ENCODE measurements at places on chromosomes 3 and 15. TPM values are rescaled to one million over a fixed set of nuclear protein-coding genes. Genes with fewer than 3 reads are reported as not detected.

The AP3B2 gene
- 1.4 TPM for total RNA-seq

The FBXO40 gene
- total RNA-seq: 116 TPM

The STRIT1 gene
- total RNA-seq: not detected

The PLAAT1 gene
- total RNA-seq: 5.7 TPM

The IGF2BP2 gene
- 14.2 TPM for total RNA-seq

The ZCWPW2 gene
- total RNA-seq: 2.5 TPM

The CPNE9 gene
- total RNA-seq: not detected

The SERPINI1 gene
- 4.1 TPM for total RNA-seq

The RAD51 gene
- 2.6 TPM for total RNA-seq

The TTLL13 gene
- not detected for total RNA-seq

The WDR76 gene
- total RNA-seq: 1.5 TPM

The GCHFR gene
- 6.5 TPM for total RNA-seq

The ITIH3 gene
- 0.55 TPM for total RNA-seq

The NEK10 gene
- 6.1 TPM for total RNA-seq

The GOLGA6L10 gene
- total RNA-seq: 0.15 TPM

The ROPN1 gene
- not detected for total RNA-seq

The ISL2 gene
- total RNA-seq: not detected

The KIF23 gene
- 0.82 TPM for total RNA-seq

The TMA7 gene
- total RNA-seq: 238 TPM

The SHF gene
- 6.9 TPM for total RNA-seq

The SMAD6 gene
- 51.5 TPM for total RNA-seq

The RASGRP1 gene
- 1.6 TPM for total RNA-seq

The PLCL2 gene
- total RNA-seq: 29.3 TPM

The TATDN2 gene
- total RNA-seq: 27.0 TPM

The HYAL3 gene
- 1.7 TPM for total RNA-seq

The HHLA2 gene
- total RNA-seq: not detected

The CFAP92 gene
- 0.73 TPM for total RNA-seq

The GP9 gene
- 0.29 TPM for total RNA-seq

The WWTR1 gene
- total RNA-seq: 45.4 TPM

The IQCH gene
- 0.53 TPM for total RNA-seq

The MED12L gene
- total RNA-seq: 0.50 TPM

The HEXA gene
- total RNA-seq: 82.3 TPM

The CCR3 gene
- not detected for total RNA-seq

The SLC22A13 gene
- total RNA-seq: 0.18 TPM

The NLGN1 gene
- 2.2 TPM for total RNA-seq

The TNIK gene
- 13.6 TPM for total RNA-seq

The CNOT10 gene
- 18.1 TPM for total RNA-seq

The ZNF620 gene
- total RNA-seq: 3.3 TPM

The JMJD7 gene
- 11.7 TPM for total RNA-seq

The PLA2G4E gene
- total RNA-seq: not detected

The LMOD3 gene
- total RNA-seq: 52.8 TPM
